ENCODE measurements at places on chromosomes 16 and 17.

GRCh38 chr17:32835291-32835761 lies 41.6 kb downstream of the MYO1D start:
- no peak for DNase-seq

- no peak for DNase-seq
Observed at GRCh38 chr17:82767041-82767754, 15.3 kb downstream of the TBCD start.

- DNase-seq = peak; percentile 89
Observed at GRCh38 chr17:42517516-42517915, 18.5 kb upstream of the NAGLU start.

DNA sequence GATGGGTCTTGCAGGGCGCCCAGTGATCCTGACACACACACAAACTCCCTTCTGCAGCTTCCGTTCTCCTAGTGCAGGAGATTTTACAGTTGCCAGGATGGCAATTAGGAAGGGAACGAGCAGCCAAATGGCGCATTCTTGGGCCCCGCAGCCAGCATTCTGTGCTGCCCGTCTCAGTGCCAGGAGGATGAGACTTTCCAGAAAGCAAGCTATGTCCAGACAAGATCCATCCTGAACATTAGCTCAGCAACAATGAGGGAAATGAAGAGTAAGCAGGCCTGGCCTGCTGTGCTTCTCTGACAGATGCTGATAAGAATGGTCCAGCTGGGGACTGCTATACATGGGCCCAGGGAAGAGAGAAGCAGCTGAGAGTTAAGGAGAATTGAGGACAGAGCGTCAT lies 16.5 kb downstream of the SPPL2C start:
- DNase-seq = no peak

DNA sequence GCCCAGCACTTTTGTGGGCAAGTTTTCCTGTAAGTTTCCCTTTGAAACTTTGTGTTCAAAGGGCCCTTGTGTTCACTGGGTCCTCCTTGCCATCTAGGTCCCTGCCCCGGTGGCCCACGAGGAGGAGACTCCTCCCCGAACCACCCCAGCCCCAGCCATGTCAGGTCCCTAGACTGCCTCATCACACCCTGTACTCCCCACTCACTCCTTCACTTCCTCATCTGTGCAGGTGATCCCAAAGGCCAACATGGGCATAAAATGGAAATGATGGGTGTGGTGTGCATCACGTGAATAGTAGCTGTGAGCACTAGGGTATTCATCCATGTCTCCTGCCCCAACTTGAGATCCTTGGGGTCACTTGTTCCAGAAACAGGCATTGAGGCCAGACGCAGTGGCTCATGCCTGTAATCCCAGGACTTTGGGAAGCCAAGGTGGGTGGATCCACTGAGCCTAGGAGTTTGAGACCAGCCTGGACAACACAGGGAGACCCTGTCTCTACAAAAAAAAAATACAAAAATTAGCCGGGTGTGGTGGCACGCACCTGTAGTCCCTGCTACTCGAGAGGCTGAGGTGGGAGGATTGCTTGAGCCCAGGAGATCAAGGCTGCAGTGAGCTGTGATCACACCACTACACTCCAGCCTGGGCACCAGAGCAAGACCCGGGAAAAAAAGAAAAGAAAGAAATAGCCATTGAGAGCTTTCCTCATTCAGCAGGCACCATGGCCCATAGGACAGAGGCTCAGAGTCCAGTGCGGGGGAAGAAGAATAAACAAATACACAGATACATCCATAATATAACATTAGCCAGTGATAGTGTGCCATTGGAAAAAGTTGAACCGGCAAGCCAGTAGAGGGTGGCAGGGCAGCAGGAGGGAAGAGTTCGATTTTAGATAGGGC lies 74.5 kb downstream of the KATNIP start:
- no peak for DNase-seq

DNA sequence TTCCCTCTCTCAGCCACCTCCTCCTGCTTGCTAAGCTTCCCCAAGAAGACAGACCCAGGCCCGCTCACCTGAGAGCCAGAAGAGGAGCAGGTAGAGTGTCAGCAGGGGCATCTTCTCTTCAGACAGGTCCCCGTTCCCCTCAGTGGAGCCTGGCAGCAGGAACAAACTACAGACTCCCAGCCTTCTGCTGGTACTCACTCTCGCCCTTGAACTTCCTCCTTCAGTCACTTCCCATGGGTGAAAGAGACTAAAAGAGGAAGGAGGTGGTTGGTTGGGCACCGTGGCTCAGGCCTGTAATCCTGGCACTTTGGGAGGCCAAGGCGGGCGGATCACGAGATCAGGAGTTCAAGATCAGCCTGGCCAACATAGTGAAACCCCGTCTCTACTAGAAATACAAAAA lies at the start of gene CD300LF:
TSS of gene CD300LF (minus strand) at position 168 of the 400 bp plus-strand sequence. CDS start at position 111, 57 bp downstream.
- DNase-seq = no peak

- DNase-seq = no peak
Observed at GRCh38 chr17:77636835-77637817, 321.4 kb upstream of the TNRC6C start.

GRCh38 chr17:34665150-34665806 lies 85.9 kb downstream of the TMEM132E start:
- DNase-seq = no peak

DNA sequence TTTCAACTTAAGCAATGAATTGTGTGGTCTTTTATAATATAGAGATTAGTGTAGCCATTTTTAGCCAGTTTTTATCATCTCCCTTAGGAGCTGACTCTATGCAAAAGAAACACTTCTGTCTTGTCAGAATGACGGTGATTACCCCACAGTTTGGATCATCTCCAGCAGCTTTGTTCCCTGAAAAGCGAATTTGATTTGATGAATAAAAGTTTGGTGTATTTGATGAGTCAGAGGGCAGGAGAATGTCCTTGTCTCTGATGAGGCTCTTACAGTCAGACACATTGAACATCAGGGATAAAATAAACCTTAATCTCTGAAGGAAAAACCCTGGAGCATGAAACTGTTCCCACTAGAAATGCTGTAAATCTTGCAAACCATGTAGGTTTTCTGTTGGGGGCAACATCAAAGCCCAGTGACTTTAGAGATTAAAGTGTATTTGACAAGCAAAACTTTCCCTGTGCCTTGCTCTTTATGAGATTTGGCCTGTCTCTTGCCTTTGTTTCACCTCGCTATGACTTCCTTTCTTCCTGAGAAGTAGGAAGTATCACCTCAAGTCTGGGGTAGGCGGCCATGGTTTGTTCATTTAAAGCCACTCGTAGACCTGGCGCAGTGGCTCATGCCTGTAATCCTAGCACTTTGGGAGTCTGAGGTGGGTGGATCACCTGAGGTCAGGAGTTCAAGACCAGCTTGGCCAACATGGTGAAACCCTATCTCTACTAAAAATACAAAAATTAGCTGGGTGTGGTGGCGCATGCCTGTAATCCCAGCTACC lies 209.3 kb downstream of the FTO start:
- peak; percentile 85 for DNase-seq

- DNase-seq = no peak
Observed at GRCh38 chr16:27712251-27712711, 162.3 kb downstream of the KATNIP start.

GRCh38 chr16:56828647-56829046 lies 36.4 kb upstream of the SLC12A3 start:
- DNase-seq = no peak

- peak; percentile 90 for DNase-seq
Observed at GRCh38 chr17:7242717-7243452, 636 bp upstream of the GABARAP start.

DNA sequence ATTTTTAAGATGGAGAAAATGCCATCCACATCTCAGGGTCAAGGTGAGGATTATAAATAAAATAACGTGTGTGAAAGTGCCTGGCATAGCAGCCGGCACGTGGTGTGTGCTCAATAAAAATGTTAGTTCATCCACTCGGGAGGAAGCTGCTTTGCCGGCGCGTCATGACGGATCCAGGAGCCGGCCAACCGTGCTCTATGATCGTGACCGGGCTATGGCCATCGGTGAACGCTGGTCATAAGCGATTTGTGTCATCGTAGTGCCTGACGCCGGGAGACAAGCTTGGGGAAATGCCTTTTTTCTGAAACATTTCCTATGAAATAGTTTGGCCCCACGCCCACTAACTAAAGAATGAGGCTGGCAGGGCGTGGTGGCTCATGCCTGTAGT lies 74.0 kb downstream of the CMC2 start:
- DNase-seq = peak; percentile 84

- no peak for DNase-seq
Observed at GRCh38 chr17:58985971-58986370, 120.7 kb downstream of the TRIM37 start.

DNA sequence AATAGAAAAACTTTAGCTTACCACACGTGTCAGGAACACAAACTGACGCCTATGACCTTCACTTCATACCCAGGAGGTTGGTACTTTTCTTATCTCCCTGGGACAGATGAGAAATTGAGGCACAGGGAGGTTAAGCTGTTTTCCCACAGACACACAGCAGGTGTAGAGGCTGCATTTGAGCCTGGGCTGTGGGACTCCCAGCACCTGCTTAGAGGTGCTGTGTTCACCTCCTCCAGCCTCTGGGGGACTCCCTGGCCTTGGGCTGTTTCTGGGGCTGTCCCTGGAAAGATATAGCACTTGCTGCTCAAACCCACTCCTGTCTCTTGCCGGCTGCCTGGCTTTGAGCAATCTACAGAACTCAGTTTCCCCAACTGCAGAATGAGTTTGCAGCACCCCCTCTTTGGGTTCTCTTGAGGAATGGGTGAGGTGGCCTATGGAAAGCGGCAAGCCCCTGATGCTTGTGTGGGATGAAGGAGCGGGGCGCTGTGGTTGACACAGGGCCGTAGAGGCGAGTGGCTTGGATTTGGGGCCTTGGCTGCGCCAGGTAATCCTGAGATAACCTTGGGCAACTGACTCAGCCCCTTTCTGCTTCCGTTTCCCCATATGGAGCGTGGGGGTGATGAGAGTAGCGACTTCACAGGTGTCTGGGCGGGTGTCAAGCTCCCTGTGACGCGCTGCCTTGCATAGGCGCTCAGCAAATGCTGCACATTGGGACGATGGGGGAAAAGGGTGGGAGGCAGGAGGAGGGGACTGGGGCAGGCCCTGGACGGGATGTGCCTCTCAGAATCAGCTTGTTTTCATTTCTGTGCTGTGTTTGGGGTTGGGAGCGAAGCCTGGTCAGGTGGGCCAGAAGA lies 104.5 kb upstream of the CIBAR2 start:
- no peak for DNase-seq

GRCh38 chr16:88591577-88592021 lies 21.4 kb downstream of the ZC3H18 start:
- DNase-seq = no peak

GRCh38 chr17:32256012-32256700 lies 9.5 kb upstream of the RHBDL3 start:
- no peak for DNase-seq

DNA sequence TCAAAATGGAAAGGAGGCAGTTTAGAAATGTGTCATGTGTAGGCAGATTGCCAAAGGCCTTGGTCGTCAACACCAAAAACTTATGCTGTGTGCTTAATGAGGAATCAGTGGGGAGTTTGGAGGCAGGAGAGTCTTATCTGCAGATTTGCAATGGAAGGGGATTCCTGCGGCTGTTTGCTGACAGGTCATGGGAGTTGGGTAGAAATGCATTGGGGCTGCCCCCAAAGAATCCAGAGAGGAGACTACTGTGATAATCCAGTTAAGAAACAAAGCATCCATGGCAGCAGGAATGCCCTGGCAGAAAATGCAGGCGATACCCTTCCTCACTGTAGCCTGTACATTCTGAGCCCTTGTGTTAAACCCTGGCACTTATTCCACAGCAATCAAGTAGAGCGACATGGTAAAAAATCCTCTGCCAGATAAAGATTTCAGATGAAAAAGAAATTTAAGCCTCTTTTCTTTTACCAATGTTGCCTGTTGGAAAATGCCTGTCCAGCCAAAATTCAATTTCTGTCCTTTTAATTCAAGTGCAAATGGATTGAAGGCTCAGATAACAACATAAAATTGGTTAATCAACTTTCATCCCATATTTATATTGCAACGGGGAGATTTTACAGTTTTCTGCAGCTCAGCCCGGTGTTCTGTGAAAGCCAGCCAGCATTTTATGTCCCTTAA lies 491.0 kb upstream of the CDH5 start:
- no peak for DNase-seq

DNA sequence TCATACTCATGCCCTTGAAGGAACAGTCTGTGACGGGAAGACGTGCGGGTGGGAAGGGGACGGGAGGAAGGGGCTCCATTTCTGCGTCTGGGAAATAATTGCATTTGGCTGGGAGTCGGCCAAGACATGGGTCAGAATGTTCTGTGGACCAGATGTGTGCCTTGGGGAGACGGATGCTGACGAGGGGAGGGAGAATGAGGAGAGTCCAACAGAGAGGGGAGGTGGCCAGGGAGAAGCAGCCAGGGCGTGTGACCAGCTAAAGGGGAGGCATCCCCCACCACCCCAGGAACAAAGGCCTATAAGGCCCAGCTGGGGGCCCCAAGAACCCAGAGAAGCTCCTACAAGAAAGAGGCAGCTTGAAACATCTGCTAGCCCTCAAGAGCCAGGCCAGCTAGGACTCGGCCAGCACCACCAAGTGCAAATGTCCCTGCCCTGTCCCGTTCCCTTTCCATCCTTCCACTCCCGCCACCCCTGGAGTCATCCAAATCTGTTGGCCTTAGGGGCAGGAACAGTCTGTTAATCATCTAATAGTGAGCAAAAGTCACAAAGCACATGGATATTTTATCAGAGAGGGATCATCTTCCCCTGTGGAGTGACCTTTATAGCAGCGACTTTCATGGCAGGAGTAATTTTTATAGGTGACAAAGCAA lies 42.5 kb upstream of the BCO1 start:
- no peak for DNase-seq

- no peak for DNase-seq
Observed at GRCh38 chr16:79439901-79440300, 160.6 kb downstream of the MAF start.

GRCh38 chr17:43338886-43339516 lies 59.8 kb upstream of the ARL4D start:
- peak; percentile 28 for DNase-seq
